ENCODE measurements at places on chromosomes 13 and 19.

GRCh38 chr13:52048516-52048915, 24.0 kb downstream of the UTP14C start:
- DNase-seq: no peak

DNA sequence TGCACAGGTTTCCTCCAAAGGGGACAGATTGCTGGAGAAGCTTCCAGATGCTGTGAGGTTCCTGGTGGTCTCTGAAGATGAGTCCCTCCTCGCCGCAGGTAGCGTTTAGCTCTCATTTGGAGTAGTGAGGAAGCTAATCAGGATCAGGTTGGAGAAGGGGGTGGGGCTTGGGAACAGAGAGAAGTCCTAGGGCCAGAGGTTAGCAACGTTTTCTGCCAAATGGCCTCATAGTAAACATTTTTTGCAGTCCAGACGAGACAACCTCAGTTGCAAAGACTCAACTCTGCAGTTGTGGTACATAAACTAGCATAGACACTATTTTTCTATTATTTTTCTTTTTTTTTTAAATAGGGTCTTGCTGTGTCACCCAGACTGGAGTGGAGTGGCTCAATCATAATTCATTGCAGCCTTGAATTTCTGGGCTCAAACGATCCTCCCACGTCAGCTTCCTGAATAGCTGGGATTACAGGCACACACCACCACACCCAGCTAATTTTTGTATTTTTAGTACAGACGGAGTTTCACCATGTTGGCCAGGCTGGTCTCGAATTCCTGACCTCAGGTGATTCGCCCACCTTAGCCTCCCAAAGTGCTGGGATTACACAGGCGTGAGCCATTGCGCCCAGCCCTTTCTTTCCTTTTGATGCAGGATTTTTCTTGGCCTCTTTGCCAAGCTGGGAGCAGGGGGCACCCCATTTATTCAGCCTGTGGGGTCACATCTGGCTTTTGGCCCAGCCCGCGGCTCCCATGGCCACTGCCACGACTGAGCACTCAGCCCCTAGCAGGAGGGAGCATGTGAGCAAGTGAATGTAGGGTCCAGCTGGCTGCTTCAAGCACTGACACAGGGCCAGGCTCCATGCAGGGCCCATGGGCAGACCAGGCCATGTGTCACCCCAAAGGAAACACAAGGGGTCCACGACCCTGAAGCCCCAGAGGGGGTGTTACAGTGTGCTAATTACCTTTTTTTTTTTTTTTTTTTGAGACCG, 34.4 kb upstream of the SIN3B start:
- no peak for DNase-seq

DNA sequence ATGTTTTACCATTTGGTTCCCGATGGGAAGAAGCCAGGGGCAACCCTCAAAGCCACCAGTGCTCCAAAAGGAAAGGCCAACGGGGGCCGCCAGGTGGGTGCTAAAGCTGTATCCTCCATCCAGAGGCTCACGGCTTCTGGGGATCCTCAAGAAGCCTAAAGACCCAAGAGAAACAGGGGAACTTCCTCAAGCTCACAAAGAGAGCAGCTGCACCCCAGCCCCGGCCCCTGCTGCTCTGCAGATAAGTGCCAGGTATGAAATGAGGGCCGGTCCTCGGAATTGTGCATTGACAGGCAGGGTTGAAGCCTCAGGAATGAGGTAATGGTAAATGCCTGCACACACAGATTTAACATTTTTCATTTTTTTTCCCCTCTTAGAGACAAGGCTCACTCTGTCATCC, 8.0 kb upstream of the POP4 start:
- DNase-seq: no peak

GRCh38 chr13:91722267-91722884, 324.0 kb downstream of the GPC5 start:
- no peak for DNase-seq

GRCh38 chr19:33815380-33816340, 19.0 kb downstream of the KCTD15 start:
- no peak for DNase-seq

GRCh38 chr13:97226013-97226412, 3.9 kb downstream of the MBNL2 start:
- no peak for DNase-seq

- no peak for DNase-seq
Observed at GRCh38 chr13:96772426-96772825, 221.8 kb downstream of the OXGR1 start.

DNA sequence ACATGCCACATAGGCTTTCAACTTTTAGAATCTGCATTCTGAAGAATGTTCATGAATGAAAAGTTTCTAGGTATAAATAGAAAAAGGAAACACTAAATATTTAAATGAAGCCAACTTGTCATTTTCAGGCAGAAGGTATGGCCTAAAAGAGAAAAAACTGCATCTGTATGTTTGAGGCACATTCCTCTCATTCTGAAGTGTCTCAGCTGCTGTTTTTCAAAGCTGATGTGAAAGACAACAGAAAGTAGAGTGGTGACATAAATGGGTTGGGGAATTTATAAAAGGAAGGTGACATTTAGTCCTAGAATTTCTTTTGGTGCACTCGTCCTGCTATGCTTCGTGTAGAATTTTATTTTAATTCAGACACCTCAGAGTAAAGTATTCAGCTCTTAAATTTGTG, 539.6 kb upstream of the SLITRK5 start:
- no peak for DNase-seq
